HT-29 (cell line): ENCODE measurements at places on chromosomes 2 and 18. TPM values are rescaled to one million over a fixed set of nuclear protein-coding genes. Genes with fewer than 3 reads are reported as not detected.

The TUBB8B gene
- total RNA-seq = not detected in 2 replicates

The SLC16A14 gene
- 0.23 TPM in 1 of 2 replicates, not detected in the other for total RNA-seq

The RTP5 gene
- not detected in 2 replicates for total RNA-seq

The EVA1A gene
- total RNA-seq = not detected in 2 replicates

The CABYR gene
- total RNA-seq = 0.36 and 0.91 TPM in 2 replicates
